Psoas muscle (tissue), 8 donors: ENCODE measurements at places on chromosomes 4 and X.

GRCh38 chr4:182215148-182215547, 28.1 kb upstream of the TENM3 start:
- peaks cover 7% of the 10 kb centered on the region for H3K4me1 ChIP-seq
- no peaks in the 10 kb centered on the region for H3K27me3 ChIP-seq
- DNase-seq = no peak
- no peak overlapping the region for H3K27ac ChIP-seq
- H3K36me3 ChIP-seq = no peaks in the 10 kb centered on the region
- H3K4me3 ChIP-seq = no peak overlapping the region

GRCh38 chr4:138659812-138660316, 355.7 kb upstream of the NOCT start:
- no peaks in the 10 kb centered on the region for H3K36me3 ChIP-seq
- no peak overlapping the region for H3K4me3 ChIP-seq
- H3K27ac ChIP-seq = no peak overlapping the region
- DNase-seq = no peak

- no peaks in the 10 kb centered on the region for H3K4me1 ChIP-seq
- H3K36me3 ChIP-seq = no peaks in the 10 kb centered on the region
- DNase-seq = no peak
- H3K27ac ChIP-seq = no peak overlapping the region
- no peak overlapping the region for H3K4me3 ChIP-seq
Measured at GRCh38 chrX:112746812-112747595, 67.3 kb upstream of the LHFPL1 start.

GRCh38 chr4:94354474-94354896, 11.8 kb upstream of the HPGDS start:
- H3K4me1 ChIP-seq = no peaks in the 10 kb centered on the region
- no peak for DNase-seq

DNA sequence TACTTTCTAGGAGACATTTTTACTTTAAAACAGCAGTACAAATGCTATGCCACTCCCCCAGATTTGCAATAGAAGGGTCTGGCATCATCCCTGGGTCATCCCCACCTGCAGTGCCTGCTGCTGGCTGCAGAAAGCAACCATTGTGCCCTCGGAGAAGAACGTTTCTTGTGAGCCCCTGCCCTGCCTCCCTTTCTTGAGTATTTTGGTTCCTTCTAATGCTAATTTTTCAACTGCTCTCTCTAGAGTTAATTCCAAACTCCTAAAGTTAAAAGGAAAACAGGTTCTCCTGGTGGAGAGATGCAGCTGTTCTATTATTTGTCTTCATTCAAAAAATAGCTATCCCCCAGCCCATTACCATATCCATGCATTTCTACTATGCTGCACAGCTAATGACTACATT, 107.1 kb downstream of the IDS start:
- no peak overlapping the region for H3K27ac ChIP-seq
- no peaks in the 10 kb centered on the region for H3K4me1 ChIP-seq
- no peaks in the 10 kb centered on the region for H3K36me3 ChIP-seq
- DNase-seq = no peak

DNA sequence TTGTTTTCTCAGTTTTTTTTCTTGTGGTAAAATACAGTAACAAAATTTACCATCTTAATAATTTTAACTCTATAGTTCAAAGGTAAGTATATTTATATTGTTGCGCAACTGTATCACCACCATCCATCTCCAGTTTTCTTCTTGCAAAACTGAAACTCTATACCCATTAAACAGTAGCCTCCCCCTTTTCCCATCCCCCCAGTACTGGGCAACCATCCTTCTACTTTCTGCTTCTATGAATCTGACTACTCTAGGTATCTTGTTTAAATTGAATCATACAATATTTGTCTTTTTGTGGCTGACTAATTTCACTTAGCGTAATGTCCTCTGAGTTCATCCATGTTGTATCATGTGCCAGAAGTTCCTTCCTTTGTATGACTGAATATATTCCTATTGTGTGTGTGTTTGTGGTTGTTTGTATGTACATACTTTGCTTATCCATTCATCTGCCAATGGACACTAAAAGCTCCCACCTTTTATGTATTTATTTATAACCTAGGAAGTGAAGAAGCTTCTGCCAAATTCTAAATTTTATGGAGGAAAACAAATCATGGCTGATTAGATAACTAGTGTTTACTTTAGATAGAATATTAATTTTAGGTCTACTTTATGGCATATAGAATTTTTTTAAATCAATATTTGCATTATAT, 10.0 kb downstream of the ABHD18 start:
- no peak overlapping the region for H3K27ac ChIP-seq
- H3K36me3 ChIP-seq = peaks cover 9% of the 10 kb centered on the region
- no peak overlapping the region for H3K4me3 ChIP-seq
- DNase-seq = no peak
- no peaks in the 10 kb centered on the region for H3K27me3 ChIP-seq
- H3K4me1 ChIP-seq = no peaks in the 10 kb centered on the region

GRCh38 chr4:153142700-153143438, 61.4 kb upstream of the TRIM2 start:
- H3K4me1 ChIP-seq = no peaks in the 10 kb centered on the region
- H3K27me3 ChIP-seq = no peaks in the 10 kb centered on the region
- H3K4me3 ChIP-seq = peak overlapping the region; percentile 6
- H3K36me3 ChIP-seq = no peaks in the 10 kb centered on the region

- no peaks in the 10 kb centered on the region for H3K4me1 ChIP-seq
- no peaks in the 10 kb centered on the region for H3K27me3 ChIP-seq
- H3K27ac ChIP-seq = no peak overlapping the region
- no peak overlapping the region for H3K4me3 ChIP-seq
- no peaks in the 10 kb centered on the region for H3K36me3 ChIP-seq
Measured at GRCh38 chrX:140318296-140318695, 186.6 kb downstream of the SOX3 start.
